ENCODE measurements at places on chromosomes 5 and 9. TPM values are rescaled to one million over a fixed set of nuclear protein-coding genes. Genes with fewer than 3 reads are reported as not detected.

GDA gene
- not detected for total RNA-seq

GRCh38 chr5:90437663-90438062 is 28.1 kb upstream of the CETN3 start:
- DNase-seq: no peak

DNA sequence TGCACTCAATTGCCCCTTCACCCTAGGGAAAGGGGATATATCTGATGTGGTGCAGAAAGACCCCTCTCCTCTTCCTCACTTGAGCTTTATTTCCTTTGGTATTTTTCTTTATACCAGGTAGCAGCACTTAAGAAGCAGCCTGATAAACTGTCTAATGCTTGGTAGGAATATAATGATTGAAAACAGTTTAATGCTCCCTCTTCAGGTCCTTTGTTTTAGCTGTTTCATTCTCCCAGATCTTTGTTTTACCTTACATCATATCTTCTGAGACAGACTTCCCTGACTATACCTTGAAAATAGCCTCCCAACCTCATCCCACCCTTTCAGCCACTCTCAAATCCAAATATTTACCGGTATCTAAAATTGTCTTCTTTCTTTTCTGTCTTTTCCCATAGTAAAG is 87.9 kb downstream of the NUDT12 start:
- DNase-seq: no peak

SOX30 gene
- not detected for total RNA-seq

PCSK1 gene
- 0.86 TPM for total RNA-seq
